ENCODE measurements at places on chromosomes 11 and 22. TPM values are rescaled to one million over a fixed set of nuclear protein-coding genes. Genes with fewer than 3 reads are reported as not detected.

DNA sequence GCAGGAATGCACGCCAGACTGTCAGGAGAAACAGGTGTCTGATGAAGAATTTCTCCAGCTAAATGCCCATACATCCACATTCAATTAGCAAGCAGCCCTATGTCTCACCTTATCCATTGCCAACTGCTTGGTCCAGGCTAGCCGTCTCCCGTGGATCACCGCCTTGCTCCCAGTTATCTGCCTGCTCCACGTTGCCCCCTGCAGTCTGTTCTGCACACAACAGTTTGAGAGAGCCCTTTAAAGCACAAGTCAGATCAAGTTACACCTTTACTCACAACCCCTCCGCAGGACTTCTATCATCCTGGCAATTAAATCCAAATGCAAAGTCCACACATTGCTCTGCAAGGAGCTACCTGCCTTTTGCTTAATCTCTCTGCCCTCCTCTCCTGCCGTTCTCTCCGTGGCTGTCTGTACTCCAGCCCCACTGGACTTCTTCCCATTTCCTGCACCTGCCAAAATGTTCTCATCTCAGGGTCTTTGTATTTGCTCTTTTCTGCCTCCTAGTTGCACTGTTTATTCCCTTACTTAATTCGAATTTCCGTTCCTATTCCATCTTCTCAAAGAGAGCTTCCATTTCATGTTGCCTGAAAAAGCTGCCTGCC lies 185.3 kb upstream of the LARGE1 start:
- DNase-seq, result peak; percentile 71

DNA sequence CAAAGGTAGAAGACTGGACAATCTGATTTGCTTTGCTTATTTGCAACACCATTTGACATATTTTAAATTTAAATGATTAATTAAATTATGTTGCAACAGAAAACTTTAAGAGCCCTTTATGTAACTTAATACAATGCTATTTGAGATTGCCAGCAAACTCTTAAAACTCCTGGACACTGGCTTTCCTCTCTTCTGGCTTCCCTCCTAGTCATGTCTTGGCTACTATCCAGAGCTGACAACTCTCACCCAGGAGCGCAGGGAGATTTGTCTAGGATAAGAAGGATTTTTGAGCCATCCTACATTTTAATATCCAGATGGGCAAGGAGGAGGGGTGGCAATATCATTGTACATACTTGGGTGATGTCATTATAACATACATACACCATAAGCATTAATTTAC lies 134.3 kb downstream of the ELP4 start:
- no peak for DNase-seq

GRCh38 chr11:120343429-120343828 lies 7.2 kb downstream of the ARHGEF12 start:
- DNase-seq, result no peak

- no peak for DNase-seq
These were observed 5.8 kb upstream of the OR5B2 start for GRCh38 chr11:58433638-58434203.

DNA sequence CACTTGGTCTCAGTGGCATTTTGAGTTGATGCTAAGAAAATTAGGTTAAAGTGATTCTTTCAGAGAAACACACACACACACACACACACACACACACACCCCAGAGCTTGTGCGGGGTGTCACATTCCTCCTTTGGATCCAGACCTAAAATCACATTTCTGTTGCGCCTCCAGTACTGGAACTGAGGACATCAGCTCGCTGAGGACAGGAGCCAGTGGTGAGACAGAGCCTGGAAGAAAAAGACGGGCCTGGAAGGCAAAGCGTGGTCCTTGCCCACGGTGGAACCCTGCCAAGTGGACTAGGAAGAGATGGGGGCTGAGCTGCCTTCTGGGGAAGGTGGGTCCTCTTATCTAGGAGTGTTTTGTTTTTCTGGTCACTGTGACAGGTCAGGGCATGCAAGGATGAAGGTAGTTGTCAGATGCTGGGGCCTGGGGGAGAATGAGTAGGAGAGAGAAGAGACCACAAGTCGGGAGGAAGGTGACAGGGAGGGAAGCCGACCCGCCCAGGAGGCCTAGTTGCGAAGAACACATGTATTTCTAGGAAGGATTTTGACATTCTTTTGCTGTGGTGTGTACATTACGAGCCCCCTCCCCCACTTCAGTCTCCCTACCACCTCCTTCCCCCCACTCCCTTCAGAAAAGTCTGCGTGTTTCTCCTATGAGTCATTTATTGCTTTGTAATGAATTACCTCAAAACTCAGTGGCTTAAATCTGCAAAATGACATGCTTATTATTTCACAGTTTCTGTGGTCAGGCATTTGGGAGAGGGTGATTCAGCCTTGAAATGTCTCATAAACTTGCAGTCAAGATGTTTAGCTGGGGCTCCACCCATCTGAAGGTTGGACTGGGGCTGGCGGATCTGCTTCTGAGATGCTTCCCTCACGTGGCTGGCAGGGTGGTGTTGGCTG lies 4.8 kb upstream of the ELFN2 start:
- no peak for DNase-seq

- DNase-seq, result no peak
These were observed at the start of gene PNPLA5 for GRCh38 chr22:43891360-43892182. Gene PNPLA5, minus strand, starts transcription at chr22:43892013. Its CDS starts 133 bp downstream, at chr22:43891880.

GRCh38 chr22:34045311-34045710 lies 125.0 kb upstream of the LARGE1 start:
- DNase-seq, result no peak

GRCh38 chr11:19506816-19507486 lies 205.7 kb upstream of the NAV2 start:
- no peak for DNase-seq

- DNase-seq, result no peak
These were observed 14.0 kb upstream of the SESN3 start for GRCh38 chr11:95245038-95245437.

CACNA1I gene
- total RNA-seq, result 0.20 TPM

NFAM1 gene
- 3.1 TPM for total RNA-seq

GRCh38 chr11:128940156-128940555 lies 2.5 kb downstream of the TP53AIP1 start:
- no peak for DNase-seq
